ENCODE measurements at places on chromosomes 6 and 20.

DNA sequence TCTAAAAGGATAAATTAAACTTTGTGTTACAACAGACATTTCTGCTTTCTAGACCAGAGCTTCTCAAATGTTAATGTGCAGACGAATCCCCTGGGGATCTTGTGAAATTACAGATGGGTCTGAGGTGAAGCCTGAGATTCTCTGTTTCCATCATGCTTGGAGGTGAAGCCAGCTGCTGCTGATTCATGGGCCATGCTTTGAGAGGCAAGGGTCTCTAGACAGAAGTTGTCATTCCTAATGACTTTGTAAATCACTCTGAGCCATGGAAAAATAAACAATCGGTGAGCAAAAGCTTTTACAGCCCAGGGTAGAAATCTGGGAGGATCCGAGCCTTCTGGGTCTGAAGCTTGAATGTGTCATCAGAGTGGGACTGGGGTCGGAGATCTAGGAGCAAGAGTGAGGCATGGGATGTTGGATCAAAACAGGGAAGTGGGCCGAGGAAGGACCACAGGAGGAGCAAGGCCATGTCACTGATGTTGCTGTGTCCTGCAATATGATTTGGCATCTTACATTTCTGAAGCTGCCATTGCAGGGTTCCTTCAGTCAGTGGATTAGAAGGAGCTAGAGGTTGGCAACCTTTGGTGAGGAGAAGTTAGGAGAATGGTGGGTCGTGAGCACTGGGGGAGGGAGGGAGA, 77.3 kb downstream of the TRMT11 start:
- no peak for DNase-seq

- no peak for DNase-seq
These were observed 20.2 kb upstream of the HLA-DOA start for GRCh38 chr6:33029328-33030184.

DNA sequence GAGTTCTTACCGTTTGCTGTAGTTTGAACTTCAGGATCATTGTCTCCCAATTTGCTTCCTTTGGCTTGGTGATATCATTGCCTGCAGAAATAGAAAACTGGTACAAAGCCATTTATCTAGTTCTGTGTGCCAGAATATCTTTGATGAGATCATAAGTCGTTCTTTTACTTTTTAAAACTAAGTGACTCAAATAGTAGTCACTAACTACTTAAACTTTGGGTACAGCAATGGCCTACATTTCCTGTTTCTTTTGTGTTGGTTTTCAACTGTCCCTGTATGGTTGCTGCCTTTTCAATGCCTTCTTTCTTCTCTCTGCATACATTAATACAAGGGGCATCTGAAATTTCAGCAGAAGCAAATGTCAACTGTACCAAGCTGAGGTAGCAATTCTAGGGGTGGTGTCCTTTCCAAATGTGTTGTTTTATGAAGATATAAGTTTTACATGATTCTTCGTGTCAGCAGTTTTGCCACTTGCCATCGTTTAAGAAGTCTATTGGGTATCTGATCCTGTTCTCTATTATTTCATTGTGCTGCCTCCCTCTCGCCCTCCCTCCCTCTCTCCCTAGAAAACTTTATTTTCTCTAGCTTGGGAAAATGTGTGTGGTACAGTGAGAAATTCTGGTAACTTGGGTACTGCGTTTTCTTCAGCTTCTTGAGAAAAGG, 238.5 kb downstream of the FARS2 start:
- DNase-seq: no peak

- DNase-seq: no peak
These were observed 3.1 kb downstream of the NOL4L start for GRCh38 chr20:32581839-32582658.

DNA sequence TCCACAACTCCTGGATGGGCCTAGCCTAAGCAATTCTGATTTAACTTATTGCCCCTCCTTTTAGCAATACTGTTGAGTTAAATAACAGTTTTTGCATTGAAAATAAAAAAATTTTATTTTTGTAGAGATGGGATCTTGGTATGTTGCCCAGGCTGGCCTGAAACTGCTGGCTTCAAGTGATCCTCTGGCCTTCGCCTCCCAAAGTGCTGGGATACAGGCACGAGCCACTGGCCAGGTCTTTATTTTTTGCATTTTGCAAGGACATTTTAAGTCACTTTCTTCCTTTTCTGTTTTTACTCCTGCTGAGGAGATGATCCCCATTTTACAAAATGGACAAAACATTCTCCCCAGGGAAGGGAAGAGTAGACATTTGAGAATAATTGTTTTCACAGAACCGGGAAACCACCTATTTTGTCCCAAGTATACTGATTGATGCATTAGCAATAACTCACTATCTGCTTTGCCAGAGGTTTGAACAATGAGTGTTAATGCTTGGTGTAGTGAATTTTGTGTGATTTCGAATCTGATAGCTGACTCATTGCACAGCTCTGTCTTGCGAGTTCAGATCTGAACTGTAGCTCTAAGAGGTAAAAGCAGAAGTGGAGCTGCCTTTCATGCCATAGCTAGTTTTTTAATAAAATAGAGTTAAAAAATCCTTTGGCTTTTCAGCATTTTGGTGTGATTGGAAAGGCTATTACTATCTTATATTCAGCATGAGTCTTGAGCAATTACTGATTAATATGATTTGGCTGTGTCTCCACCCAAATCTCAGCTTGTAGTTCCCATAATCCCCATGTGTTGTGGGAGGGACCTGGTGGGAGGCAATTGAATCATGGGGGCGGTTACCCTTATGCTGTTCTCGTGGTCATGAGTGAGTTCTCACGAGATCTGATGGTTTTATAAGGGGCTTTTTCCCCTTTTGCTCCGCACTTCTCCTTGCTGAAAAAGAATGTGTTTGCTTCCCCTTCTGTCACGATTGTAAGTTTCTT, 20.9 kb downstream of the IGF2R start:
- DNase-seq: no peak

- DNase-seq: no peak
These were observed 129.2 kb upstream of the PCSK2 start for GRCh38 chr20:17097603-17098002.

GRCh38 chr6:106823732-106824351, 150.7 kb downstream of the CD24 start:
- DNase-seq: no peak

GRCh38 chr6:147664092-147664491, 155.6 kb downstream of the SAMD5 start:
- DNase-seq: no peak

DNA sequence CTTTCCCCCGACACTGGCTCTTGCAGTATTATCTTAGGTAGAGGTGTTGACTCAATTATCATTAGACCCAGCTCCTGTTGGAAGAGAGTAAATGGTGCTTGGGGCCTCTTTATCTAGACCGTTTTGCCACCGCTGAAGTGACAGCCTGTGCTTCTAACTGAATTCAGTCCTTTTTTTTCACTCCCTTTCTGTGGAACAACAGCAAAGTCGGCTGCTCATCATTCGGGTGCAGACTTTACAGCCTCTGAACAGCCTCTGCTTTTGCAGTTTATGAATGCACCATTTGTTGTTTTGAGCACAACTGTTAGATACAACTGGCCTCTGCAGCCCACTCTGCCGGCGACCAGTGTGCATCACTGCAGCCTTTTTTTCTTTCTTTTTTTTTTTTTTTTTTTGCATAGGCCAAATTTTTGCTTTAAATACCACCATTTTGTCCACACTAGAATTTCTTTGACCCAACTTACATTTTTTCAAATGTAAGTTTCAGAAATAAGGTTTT, 35.8 kb downstream of the RREB1 start:
- DNase-seq: no peak

DNA sequence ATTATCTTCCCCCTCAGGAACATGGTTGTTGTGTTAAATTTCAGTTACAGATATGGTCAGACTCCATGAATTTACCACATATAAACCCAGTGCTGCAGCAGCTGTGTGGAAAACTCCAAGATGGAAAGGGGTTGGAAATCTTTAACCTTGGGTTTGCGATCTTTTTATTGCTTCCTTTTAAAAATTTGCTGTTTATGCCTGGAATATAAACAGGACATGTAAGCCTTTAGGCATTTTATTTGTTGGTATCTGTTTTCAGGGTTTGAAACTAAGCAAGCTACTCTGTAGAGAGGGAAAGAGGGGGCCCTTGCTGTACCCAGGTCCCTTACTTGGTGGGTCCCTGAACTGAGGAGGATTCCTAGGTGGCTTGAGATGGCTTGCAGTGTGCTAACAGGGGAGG, 778 bp downstream of the PKIG start:
- no peak for DNase-seq

DNA sequence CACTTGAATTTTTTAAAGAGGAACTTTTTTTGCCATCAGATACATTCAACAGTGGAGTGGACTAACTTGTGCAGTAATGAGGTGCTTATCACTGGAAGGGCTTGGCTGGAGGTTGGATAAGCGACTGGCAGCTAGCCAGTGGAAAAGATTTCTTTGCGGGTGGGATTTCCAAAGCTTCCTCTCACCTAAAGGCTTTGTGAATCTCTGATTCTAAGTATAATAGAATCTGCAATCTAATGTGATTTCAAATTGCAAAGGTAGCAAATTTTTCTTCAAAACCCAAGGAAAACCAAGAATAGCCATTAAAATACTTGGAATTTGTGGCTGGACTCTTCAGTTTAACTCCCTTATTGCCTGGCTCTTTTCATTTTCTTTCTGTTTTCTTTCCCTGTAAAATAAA, 460.4 kb upstream of the MARCKS start:
- DNase-seq: no peak

- DNase-seq: no peak
These were observed 8.9 kb upstream of the LKAAEAR1 start for GRCh38 chr20:64093013-64093503.

DNA sequence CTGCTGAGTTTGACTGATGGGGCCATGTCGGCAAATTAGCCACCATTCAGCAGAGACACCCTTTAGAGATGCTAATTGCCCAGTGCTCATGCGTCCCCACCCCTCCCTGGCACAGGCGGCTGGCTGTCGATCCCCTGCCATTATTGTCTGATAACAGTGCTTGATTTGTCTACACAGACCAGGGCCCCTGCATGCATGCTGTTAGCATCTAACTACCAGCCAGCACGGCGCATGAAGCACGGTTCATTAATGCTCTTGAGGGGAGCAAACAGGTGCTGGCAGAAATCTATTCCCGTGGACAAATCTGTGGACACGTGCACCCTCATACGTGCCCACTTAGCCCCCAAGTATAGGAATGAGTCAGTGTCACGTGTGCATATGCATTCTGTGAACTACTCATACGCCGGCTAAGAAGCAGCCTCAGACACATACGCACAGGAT, 32.2 kb downstream of the KCNB1 start:
- no peak for DNase-seq

GRCh38 chr6:48169635-48170034, 58.6 kb upstream of the PTCHD4 start:
- DNase-seq: no peak

GRCh38 chr6:101853231-101854085, 459.9 kb downstream of the GRIK2 start:
- no peak for DNase-seq

GRCh38 chr20:39108746-39109145, 146.6 kb downstream of the DHX35 start:
- DNase-seq: no peak

DNA sequence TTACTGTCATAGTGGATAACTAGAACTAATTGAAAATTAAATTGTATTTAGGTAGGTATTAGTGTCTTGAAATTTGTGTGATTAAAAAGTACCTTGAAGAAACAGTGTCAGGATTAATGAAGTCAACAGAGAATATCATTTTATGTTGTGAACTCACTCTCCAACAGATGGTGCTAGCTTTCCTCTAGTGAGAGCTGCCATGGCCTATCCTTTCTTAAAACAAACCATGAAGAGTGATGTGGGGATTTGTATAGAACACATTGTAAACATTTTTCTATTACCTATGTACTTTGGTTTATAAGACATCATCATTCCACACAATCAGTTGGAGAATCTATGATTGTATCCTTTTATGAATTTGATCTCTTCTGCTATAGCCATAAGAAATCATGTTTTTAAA, 4.8 kb upstream of the SRSF12 start:
- no peak for DNase-seq

- no peak for DNase-seq
These were observed 50.4 kb upstream of the CTNNBL1 start for GRCh38 chr20:37643400-37643799.
